Jurkat, Clone E6-1 (cell line): ENCODE measurements at places on chromosomes 12 and 14.

DNA sequence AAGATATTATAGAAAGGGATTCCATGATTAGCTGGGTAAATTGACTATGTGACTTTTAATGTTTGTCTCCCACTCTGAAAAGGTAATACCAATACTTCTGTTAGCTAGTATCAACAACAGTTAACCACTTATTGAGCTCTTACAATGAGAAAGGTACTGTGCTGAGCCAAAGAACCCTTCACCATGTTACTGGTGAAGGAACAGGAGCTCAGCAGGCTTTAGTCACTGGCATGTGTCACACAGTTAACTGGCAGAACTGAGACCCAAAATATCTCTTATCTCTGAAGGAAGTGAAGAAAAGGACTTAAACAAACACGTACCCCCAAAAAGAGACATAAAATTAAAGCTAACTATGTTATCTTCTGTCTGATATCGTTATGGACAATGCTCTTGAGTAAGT is 170.6 kb downstream of the MED13L start:
- no peak for DNase-seq

- peak; percentile 58 for DNase-seq
These were observed 2.0 kb downstream of the PELI2 start for GRCh38 chr14:56120091-56120691.

GRCh38 chr12:9626291-9626690 is 18.6 kb upstream of the KLRB1 start:
- DNase-seq = no peak

DNA sequence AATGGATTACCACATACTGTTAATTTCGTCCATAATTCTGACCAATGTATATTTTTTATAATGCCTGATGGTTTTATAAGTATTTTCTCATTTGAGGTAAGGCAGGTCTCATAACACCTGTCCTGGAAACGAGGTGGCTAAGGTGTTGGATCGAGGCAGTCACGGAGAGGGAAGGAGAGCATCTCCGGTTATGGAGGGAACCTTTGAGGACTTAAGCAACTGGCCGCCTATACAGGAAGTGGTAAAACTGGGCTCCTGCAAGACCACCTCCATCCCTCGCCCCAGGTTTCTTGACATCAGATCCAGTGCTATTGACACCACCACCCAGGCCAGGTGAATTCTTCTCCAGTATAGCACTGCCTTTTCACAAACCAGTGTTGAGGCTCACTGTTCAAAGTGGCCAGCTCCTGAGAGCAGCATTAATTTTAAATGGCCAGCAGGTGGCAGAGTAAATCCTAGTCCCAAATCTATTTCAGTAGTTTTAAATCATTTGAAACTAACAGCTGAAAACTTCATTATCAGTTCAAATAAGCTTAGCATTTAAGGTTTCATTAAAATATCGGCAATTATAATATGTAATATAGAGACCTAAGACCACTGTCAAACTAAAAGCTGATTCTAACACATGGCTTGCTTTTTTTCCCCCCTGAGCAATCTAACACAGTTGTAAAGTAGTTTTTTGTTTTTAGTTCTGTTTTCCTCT is 100.8 kb downstream of the PPM1A start:
- DNase-seq = peak; percentile 86

DNA sequence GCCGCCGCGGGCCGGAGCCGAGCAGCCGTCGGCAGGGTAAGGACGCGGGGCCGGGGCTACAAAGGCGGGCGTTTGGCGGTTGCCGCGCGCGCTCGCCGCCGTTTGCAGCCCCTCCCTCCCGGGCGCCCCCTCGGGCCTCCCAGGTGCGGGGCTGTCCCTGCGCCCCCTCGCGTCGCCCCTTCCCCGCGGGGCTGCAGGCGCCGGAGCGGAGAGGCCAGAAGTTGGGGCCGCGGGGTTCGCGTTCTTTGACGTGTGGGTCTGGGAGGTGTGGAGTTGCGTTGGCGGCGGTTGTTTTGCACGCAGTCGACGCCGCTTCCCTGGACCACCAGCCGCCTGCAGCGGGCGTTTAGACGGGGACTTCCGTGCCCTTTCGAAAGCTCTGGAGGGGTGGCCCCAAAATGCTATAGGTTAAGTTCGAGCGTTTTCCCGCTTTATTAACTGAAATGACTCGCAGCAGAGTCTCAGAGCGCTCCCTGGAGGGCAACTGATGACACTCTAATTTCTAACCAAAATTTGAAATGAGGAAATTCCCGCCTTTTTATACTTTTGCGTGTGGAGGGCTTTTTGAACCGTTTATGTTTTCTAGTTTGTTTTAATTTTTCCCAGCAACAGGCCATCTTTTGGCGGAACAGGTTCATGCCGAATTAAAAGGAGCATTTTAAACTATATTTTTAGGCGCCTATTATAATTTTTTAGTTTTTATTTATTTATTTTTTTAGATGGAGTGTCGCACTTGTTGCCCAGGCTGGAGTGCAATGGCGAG is 902 bp downstream of the TMPO start:
- peak; percentile 97 for DNase-seq

GRCh38 chr12:23853640-23854039 is 95.8 kb downstream of the SOX5 start:
- DNase-seq = no peak

GRCh38 chr14:28831126-28831525 is 64.5 kb downstream of the FOXG1 start:
- no peak for DNase-seq

GRCh38 chr12:52063981-52064649 is 5.7 kb upstream of the ATG101 start:
- no peak for DNase-seq

GRCh38 chr12:47449797-47450196 is 256.0 kb downstream of the RPAP3 start:
- no peak for DNase-seq
